ENCODE measurements at places on chromosomes 7 and 10.

- DNase-seq: no peak
- no peaks in the 10 kb centered on the region for H3K4me1 ChIP-seq
- no peak overlapping the region for H3K4me3 ChIP-seq
- H3K27ac ChIP-seq: no peak overlapping the region
- peaks cover 24% of the 10 kb centered on the region for H3K27me3 ChIP-seq
These were observed 26.3 kb upstream of the SLC35G1 start for GRCh38 chr10:93867525-93867924.

DNA sequence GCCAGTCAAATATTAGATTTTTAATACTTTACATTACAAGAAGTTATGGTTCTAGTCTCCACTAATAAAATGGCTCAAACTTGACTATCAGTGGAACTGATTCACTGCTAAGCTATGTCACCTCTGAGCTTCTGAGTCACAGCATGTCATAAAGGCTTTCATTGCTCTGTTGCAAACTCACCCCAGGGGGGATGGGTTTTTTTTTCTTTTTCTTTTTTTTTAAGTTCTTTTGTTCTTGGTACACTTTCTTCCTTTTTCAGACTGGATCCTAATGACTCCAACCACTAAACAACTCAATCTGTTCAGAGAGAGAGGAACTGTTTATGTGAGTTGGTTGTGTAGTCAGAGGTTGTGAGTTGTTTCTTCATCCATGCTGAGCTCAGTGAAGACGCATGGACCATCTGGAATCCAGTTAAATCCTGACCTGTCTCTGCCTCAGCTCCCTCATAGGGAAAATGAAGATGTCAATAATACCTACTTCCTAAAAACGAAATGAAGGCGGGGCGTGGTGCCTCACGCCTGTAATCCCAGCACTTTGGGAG lies 11.0 kb downstream of the MYOF start:
- no peaks in the 10 kb centered on the region for H3K27me3 ChIP-seq
- peak overlapping the region; percentile 39 for H3K27ac ChIP-seq
- no peak overlapping the region for H3K4me3 ChIP-seq
- H3K4me1 ChIP-seq: peaks cover 19% of the 10 kb centered on the region

GRCh38 chr10:14782691-14783363 lies 8.1 kb upstream of the FAM107B start:
- DNase-seq: peak; percentile 17
- peaks cover 7% of the 10 kb centered on the region for H3K4me1 ChIP-seq
- H3K36me3 ChIP-seq: no peaks in the 10 kb centered on the region
- no peak overlapping the region for H3K4me3 ChIP-seq

- H3K4me1 ChIP-seq: no peaks in the 10 kb centered on the region
- no peak overlapping the region for H3K27ac ChIP-seq
- H3K27me3 ChIP-seq: peaks cover 3% of the 10 kb centered on the region
- H3K4me3 ChIP-seq: no peak overlapping the region
These were observed 106.4 kb downstream of the BMPER start for GRCh38 chr7:34011696-34012095.

DNA sequence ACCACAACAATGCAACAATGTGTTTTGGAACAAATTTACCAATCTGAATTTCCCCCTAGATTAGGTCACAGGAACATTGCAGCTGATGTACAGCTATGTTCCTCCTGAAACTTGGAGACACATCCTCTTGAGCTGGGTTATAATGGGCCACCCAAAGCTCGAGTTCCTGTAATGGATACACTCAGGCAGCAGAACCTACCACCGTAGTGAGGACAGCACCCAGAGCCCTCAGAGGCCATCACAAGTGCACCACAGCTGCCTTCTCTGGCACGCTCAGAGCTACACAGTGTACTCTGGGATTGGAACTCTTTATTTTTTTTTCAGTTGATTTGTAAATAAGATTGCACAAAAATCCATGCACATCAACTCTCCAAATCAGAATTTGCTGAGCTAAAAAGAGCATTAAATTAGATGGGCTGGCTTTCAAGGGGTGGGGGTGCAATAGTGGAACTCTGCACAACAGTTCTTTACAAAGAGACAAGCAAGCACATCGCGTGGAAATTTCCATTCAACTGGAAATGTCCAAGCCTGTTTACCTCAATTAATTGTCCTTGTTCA lies 56.7 kb downstream of the EGFR start:
- no peak overlapping the region for H3K27ac ChIP-seq
- no peak overlapping the region for H3K4me3 ChIP-seq
- H3K4me1 ChIP-seq: peaks cover 18% of the 10 kb centered on the region
- DNase-seq: no peak
- H3K27me3 ChIP-seq: peaks cover 3% of the 10 kb centered on the region

- H3K4me3 ChIP-seq: no peak overlapping the region
- no peaks in the 10 kb centered on the region for H3K36me3 ChIP-seq
- H3K4me1 ChIP-seq: no peaks in the 10 kb centered on the region
- H3K27me3 ChIP-seq: peaks cover 7% of the 10 kb centered on the region
These were observed 13.4 kb upstream of the GLI3 start for GRCh38 chr7:42250411-42250810.

GRCh38 chr7:19069842-19070241 lies 47.6 kb downstream of the TWIST1 start:
- no peaks in the 10 kb centered on the region for H3K36me3 ChIP-seq
- no peaks in the 10 kb centered on the region for H3K4me1 ChIP-seq
- no peak overlapping the region for H3K4me3 ChIP-seq
- DNase-seq: no peak
- H3K27ac ChIP-seq: no peak overlapping the region
- no peaks in the 10 kb centered on the region for H3K27me3 ChIP-seq

GRCh38 chr10:110989016-110989415 lies 69.6 kb downstream of the SHOC2 start:
- H3K27me3 ChIP-seq: no peaks in the 10 kb centered on the region
- no peak for DNase-seq
- H3K27ac ChIP-seq: no peak overlapping the region
- H3K4me1 ChIP-seq: peaks cover 44% of the 10 kb centered on the region

GRCh38 chr10:20007426-20007825 lies 191.2 kb downstream of the PLXDC2 start:
- H3K27ac ChIP-seq: no peak overlapping the region
- no peaks in the 10 kb centered on the region for H3K27me3 ChIP-seq
- no peaks in the 10 kb centered on the region for H3K4me1 ChIP-seq
- DNase-seq: no peak
- no peak overlapping the region for H3K4me3 ChIP-seq

DNA sequence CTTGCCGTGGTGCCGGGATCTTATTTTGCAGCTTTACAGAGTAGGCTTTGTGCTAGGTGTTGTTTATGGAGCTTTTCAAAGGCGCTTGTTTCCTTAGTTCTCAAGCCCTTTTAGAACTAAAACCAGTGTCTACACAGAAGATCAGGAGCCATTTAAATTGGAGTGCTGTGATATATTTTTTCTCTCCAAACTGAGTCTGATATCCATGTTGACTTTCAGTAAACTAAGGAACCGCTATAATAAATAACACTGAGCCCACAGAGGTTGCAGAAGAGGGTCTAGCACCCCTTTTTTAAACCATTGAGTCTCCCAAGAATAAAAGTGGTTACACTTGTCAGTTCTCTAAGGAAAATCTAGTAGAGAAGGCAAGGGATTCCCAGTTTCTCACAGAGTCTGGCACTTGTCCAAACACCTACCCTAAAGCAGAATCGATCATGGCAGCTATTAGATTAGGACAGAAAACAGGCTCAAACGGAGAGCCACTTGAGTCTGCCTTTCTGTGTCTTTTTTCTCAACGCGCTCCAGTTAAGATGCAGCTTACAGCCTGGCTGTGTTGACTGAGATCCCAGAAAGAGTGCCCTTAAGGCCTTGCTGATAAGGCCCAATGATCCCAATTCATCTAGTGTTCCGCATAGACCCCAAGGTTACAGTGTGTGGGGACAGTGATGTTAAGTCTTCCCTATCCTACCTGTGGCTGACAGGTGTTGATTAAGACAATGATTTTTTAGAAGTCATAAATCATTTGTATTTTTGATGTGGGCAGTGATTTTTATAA lies 804 bp downstream of the TMEM106B start:
- H3K4me3 ChIP-seq: peak overlapping the region; percentile 98
- H3K27ac ChIP-seq: peak overlapping the region; percentile 100
- H3K4me1 ChIP-seq: peaks cover 34% of the 10 kb centered on the region
- peak; percentile 16 for DNase-seq
- no peaks in the 10 kb centered on the region for H3K27me3 ChIP-seq

GRCh38 chr7:683526-684205 lies 42.8 kb upstream of the DNAAF5 start:
- DNase-seq: no peak
- H3K27me3 ChIP-seq: no peaks in the 10 kb centered on the region
- peaks cover 51% of the 10 kb centered on the region for H3K36me3 ChIP-seq
- H3K4me1 ChIP-seq: no peaks in the 10 kb centered on the region
- no peak overlapping the region for H3K27ac ChIP-seq

GRCh38 chr10:59872892-59873463 lies 33.4 kb downstream of the CCDC6 start:
- peaks cover 82% of the 10 kb centered on the region for H3K4me1 ChIP-seq
- H3K36me3 ChIP-seq: peaks cover 27% of the 10 kb centered on the region
- H3K4me3 ChIP-seq: peak overlapping the region; percentile 23
- peak overlapping the region; percentile 53 for H3K27ac ChIP-seq
- peak; percentile 28 for DNase-seq

DNA sequence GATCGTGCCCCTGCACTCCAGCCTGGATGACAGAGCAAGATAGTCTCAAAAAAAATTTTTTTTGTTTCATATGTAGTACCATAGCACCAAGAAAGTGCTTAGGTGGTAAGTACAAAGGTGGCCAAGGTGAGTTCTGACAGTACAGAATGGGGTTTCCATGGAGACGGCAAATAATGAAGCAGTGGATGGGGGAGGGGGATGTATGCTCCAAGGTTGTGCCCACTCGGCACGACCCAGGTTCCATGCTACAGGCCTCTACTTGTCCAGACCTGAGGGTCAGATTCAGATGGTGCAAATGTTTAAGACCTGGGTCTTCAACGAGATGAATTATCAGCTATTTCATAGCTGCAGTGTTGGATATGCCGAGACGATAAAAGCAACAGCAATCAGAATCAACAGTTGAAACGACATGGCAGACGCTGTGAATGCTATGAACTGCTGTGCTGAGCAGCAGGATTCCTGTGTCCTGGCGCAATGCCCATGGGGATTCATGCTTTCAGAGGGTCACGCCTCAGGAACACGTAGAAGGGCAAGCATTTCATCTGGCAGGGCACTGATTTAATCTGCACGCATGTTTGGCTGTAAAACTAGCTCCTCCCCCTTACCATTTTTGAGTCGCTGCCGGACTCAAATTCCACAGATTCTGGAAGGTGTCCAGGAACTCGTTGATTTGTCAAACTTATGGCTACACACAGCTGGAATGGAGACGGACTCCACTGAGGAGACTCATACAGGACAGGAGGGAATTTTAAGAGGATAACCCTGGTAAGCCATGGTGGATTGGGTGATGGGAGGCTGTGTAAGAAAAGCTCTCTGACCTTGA lies 256.5 kb downstream of the FRMD4A start:
- no peaks in the 10 kb centered on the region for H3K36me3 ChIP-seq
- no peaks in the 10 kb centered on the region for H3K27me3 ChIP-seq
- no peaks in the 10 kb centered on the region for H3K4me1 ChIP-seq
- no peak overlapping the region for H3K4me3 ChIP-seq
- H3K27ac ChIP-seq: no peak overlapping the region

- H3K36me3 ChIP-seq: no peaks in the 10 kb centered on the region
- peaks cover 10% of the 10 kb centered on the region for H3K27me3 ChIP-seq
- H3K27ac ChIP-seq: no peak overlapping the region
- no peak for DNase-seq
- no peak overlapping the region for H3K4me3 ChIP-seq
These were observed 13.4 kb downstream of the SLC13A4 start for GRCh38 chr7:135714534-135715009.

DNA sequence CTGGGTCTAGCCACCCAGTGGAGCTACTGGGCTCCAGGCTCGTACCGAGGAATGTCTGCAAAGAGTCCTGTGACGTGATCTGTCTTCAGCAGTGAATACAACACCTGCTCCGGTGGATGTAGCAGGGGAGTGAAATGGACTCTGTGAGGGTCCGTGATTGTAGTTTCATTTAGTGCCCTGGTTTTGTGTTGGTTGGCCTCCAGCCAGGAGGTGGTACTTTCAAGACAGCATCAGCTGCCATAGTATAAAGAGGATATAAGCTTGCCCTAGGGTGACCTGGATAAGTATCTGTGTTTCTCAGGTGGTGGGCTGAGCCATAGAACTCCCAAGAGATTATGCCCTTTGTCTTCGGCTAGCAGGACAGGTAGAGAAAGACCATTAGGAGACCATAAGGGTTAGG lies 24.6 kb upstream of the WNT2 start:
- no peak overlapping the region for H3K4me3 ChIP-seq
- no peak for DNase-seq
- H3K36me3 ChIP-seq: no peaks in the 10 kb centered on the region
- peaks cover 9% of the 10 kb centered on the region for H3K27me3 ChIP-seq

DNA sequence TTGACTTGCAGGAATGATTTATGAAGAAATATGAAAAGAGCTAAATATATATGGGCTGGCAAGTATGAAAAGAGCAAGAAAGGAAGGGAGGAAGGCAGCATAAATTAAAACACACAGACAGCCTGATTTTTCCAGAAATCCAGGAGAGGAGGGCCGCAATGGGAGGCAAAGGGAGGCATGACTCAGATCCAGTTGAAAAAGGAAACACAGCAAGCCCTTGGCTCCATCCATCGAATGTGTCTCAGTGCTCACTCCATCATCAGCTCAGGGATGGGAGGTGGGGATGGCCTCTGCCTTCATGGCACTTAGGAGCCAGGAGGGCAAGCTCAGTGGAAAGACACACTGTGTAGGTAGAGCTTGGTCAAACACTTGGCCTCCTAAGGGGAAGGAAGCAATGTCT lies 75.7 kb upstream of the PDZD8 start:
- DNase-seq: no peak
- H3K36me3 ChIP-seq: peaks cover 2% of the 10 kb centered on the region
- H3K4me1 ChIP-seq: no peaks in the 10 kb centered on the region
- no peak overlapping the region for H3K4me3 ChIP-seq
- peaks cover 16% of the 10 kb centered on the region for H3K27me3 ChIP-seq

GRCh38 chr10:71210542-71210871 lies 1.9 kb upstream of the UNC5B start:
- DNase-seq: no peak
- no peak overlapping the region for H3K4me3 ChIP-seq
- H3K27ac ChIP-seq: no peak overlapping the region
- H3K27me3 ChIP-seq: peaks cover 53% of the 10 kb centered on the region

- H3K4me1 ChIP-seq: peaks cover 3% of the 10 kb centered on the region
- H3K36me3 ChIP-seq: no peaks in the 10 kb centered on the region
- DNase-seq: no peak
- no peak overlapping the region for H3K4me3 ChIP-seq
- H3K27ac ChIP-seq: no peak overlapping the region
- peaks cover 7% of the 10 kb centered on the region for H3K27me3 ChIP-seq
These were observed 117.8 kb upstream of the SHH start for GRCh38 chr7:155930061-155930460.

GRCh38 chr7:30366606-30367005 lies 82.2 kb downstream of the ZNRF2 start:
- H3K4me3 ChIP-seq: no peak overlapping the region
- no peak for DNase-seq
- H3K27ac ChIP-seq: no peak overlapping the region
- H3K36me3 ChIP-seq: no peaks in the 10 kb centered on the region
- no peaks in the 10 kb centered on the region for H3K27me3 ChIP-seq

Data from activated CD4-positive, alpha-beta T cell treated with anti-CD3 and anti-CD28 coated beads for 36 hours (primary cell).